ENCODE measurements at places on chromosomes 6 and 20.

- DNase-seq = no peak
Observed at GRCh38 chr20:52003415-52003814, 188.2 kb downstream of the ZFP64 start.

DNA sequence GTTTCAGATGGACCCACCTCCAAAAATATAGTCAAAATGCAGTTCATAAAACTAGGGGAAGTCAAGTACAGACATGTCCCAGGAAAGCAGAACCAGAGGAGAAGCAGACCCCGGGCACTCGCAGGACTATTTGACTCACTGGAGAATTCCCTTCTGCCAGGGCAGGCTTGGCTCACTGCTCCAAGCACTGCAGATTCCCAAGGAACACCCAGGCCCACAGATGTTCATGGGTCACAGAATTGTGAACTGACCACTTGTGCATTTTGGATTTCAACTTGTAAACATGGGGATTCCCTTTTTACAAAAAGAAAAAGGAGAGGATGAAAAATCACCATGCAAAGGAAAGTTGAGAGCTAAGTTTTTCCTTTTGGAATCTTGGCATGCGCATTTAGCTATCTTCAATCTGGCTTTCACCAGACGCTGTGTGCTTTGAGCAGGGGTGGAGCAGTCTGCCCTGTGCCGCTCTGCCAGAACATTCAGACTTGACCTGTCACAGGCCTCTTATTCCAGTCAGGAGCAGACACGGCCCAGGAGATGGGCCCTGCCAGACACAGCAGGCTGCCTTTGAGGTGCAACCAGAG lies 237.5 kb upstream of the TAB2 start:
- no peak for DNase-seq

- no peak for DNase-seq
Observed at GRCh38 chr6:56757588-56757984, 114.9 kb upstream of the DST start.

DNA sequence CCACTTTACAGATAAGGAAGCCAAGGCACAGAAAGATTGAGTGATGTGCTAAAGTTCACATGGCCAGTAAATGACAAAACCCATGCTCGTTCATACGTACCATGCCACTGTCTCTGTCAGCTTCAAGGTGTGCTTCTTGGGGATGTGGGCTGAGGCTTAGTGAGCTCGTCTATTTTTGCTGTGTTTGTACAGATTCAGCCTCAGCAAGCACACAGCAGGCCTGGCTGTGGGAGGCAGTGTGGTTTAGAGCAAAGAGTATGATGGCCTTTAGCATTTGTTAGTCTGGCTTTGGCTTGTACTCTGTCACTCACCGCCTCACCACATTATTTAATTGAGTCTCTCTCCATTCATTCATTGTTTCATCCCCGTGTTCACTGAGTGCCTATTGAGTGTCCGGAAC lies 55.3 kb downstream of the BMP6 start:
- no peak for DNase-seq

DNA sequence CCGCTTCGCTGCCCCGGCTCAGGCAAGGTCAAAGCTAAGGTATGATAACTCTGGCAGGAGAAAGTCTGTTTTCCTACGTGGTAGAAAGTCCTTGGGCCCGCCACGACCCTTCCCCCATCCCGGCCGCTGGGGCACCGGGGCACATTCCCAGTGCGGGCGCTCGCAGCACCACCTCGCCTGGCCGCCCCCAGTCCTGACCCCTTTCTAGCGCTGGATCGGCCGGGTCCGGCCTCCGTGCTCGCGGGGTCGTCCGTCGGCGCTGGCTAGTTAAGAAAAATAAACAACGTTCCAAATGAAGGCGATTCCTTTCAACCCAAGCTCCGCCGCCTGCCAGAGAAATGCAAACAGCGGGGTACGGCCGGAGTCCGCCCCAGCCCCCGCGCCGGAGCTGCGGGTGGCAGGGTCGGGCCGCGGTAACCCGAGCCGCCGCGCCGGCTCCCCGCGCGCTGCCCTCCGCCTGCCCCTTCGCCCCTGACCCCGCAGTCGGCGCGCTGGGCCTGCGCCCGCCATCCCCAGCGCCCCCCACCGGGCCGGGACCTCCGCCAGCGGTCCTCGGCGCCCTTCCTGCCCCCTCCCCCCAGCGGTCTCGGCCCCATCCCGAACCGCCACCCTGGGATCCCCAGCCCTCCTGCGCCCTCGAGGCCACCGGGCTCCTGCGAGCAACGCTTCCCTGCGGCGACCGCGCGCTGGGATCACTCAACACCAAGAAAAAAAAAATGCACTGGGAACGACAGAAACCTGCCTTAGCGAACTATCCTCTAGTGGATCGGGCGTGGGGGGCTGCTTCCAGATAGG lies 37.6 kb downstream of the NCR2 start:
- DNase-seq = no peak

GRCh38 chr6:113857556-113858479 lies 673 bp downstream of the MARCKS start:
- no peak for DNase-seq

GRCh38 chr6:23870496-23870895 lies 255.5 kb upstream of the NRSN1 start:
- no peak for DNase-seq

DNA sequence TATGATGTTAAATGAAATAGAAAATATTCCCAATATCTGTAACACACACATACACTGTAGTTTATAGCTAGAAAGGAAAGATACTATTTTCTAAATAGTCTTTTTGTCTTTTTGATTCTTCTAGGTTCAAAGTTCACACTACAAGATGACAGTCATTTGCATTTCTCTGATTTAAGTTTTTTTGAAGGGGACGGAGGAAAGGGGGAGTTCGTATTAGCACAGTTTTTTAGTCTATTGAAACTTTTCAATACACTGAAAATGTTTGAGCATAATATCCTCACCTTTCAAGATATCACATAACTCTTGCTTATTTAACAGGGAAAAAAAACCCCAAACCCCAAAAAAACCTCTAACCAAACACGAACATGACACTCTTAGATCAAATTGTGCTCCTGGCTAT lies 68.1 kb downstream of the BMP2 start:
- no peak for DNase-seq

DNA sequence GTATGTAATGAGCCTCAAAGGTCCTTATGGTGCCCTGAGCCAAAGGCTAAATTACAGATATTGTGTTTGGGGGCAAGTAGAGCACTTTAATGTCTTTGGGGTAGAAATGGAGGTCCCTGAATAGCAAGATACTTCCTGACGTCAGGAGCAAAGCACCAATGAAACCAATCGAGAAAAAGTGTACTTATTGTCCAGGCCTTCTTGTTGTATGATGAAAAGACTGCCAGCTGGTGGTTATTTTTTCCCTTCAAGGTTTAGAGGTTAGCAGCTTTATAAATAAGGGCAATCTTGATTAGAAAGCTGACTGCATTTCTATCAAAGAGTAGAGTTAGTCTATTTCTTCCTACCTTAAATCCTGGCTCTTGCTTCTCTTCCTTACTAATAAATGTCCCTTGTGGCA lies 76.1 kb upstream of the HSF2 start:
- DNase-seq = no peak

DNA sequence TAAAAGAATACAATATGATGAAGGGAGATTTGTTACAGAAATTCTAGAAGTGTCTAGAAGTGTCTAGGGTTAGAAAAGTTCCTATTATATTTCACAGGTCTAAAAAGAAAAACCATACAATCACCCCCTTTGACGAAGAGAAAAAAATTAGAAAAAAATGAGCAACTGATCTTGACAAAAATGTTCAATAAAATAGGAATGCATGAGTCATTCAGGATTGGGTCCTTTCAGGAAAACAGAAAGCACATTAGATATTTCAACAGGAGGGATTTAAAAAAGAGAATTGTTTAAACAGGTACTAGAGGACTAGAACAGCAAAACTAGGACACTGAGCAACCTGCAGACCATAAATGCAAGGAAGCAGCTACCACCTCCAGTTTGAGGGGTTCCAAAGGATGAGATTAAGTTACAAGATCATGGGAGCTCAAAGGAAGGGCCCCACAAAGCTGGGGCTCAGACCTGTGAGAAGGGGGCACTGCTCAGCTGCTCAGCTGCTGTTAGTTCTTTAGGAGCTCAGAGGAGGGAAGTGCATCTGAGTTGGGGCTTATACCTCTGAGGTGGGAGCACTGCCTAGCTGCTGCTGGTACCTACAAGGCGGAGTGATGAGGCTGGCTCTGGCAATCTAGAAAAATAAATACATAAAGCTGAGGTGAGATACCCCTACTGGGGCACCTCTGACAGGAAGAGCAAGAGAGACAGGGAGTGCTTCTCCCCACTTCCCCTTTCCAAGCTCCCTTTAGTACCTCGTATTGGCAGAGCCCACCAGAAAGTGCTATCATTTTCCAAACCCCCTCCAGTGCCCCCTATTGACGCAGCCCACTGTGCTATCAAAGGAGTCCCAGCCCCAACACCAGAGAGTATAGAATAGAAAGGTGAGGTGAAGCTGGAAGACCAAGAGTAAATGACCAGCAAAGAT lies 27.1 kb upstream of the BEND6 start:
- DNase-seq = no peak

- DNase-seq = no peak
Observed at GRCh38 chr6:27452496-27452897, 20.4 kb downstream of the ZNF184 start.

DNA sequence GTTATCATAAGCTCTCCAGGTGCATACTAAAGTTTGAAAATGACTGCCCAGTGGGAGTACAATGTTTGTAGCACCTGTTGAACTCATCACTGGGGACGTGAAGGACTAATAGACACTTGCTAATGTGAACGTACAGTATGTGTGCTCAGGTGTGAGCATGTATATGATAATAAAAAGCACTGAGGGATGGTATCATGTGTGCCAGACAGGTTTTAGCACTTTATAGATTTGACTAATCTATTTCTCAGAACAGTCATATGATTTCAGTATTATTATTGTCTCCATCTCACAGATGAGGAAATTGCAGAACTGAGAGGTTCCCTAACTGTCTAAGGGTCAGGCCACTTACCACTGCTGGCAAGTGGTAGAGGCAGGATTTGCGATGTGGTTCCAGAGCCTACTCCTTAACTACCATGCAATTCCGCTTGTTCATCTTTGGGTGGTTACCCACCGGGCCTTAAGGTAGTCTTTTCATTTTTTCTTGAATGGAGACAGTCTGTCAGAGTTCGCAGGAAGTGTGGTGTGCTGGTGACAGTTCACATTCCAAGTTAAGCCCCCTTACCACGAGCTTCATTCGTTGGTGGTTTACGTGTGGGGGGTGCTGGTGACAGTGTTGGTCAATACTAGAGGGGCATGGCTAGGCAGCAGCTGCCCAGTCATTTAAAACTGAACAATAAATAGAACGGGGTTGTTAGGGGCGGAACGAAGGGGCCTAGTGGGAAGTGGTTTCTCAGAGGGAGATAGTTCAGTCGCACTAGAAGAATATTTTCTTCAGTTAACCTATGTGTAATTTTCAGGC lies 46.8 kb downstream of the RREB1 start:
- no peak for DNase-seq

All from activated T-helper 1 cell treated with anti-CD3 and anti-CD28 coated beads, Interleukin-2, amount 50 U/mL, for 16 hours (primary cell).